MG63 (cell line): ENCODE measurements at places on chromosomes 3 and 15.

- no peak for DNase-seq
Observed at GRCh38 chr15:96332637-96333121, 2.2 kb downstream of the NR2F2 start.

- DNase-seq = no peak
Observed at GRCh38 chr3:113574213-113574612, 41.9 kb downstream of the SIDT1 start.

- no peak for DNase-seq
Observed at GRCh38 chr3:16439163-16439847, 74.2 kb downstream of the RFTN1 start.

DNA sequence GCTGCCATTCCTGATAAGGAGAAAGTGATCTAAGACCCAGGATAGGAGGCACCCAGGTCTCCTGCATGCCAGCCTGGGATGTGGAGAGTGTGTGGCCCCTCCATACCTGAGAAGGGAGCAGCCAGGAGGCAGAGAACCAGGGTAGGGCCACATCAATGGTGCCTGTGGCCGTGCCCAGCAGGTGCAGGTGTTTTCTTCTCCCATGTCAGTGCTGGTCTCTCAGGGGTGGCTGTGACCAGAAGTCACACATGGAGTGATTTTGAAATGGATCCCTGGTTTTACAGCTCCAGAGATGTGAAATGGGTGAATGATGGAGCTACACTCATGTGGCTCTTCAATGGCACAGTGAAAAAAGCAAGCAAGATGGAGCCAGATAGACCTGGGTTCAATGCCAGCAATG is 3.3 kb upstream of the ISL2 start:
- no peak for DNase-seq

- no peak for DNase-seq
Observed at GRCh38 chr3:147619921-147620560, 210.9 kb downstream of the ZIC1 start.

- DNase-seq = no peak
Observed at GRCh38 chr3:102460579-102460978, 25.8 kb downstream of the ZPLD1 start.

GRCh38 chr3:131728898-131729642 is 226.3 kb upstream of the MRPL3 start:
- no peak for DNase-seq

DNA sequence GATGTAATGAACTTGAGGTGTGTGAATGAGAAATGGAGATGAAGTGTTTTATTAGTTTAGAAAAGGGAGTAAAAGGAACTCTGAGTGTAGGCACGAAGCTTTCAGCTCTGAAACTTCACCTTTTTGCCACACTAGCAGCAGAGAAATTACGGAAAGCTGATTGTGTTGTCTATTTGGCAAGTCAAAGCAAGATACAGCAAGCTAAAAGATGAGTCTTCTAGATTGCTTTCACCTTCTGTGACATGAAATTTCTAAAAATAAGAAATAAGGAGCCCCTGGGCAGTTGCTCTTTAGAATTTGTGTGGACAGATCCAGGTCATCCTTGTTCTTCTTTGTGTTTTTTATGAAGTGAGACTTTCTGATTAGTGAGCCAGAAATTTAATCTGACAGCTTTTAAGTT is 143.4 kb downstream of the FNDC3B start:
- DNase-seq = no peak

DNA sequence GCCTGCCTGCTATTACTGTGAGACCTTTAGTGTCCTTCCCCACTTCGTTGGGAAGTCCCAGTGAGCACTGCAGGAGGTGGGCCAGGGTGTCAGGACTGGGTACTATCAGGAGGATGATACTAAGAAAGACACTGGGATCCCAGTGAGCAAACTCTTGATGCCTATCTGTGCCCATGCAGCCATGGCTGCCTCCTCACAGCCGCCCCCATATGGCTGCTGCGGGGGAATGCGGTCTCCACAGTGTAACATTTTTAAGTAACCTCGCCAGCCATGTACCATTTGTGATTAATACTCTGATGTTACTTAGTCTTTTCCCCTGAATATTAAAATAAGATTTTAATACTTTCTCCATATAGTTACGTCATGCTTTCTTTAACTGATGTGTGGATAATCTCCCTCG is 312.2 kb downstream of the RYR3 start:
- no peak for DNase-seq

DNA sequence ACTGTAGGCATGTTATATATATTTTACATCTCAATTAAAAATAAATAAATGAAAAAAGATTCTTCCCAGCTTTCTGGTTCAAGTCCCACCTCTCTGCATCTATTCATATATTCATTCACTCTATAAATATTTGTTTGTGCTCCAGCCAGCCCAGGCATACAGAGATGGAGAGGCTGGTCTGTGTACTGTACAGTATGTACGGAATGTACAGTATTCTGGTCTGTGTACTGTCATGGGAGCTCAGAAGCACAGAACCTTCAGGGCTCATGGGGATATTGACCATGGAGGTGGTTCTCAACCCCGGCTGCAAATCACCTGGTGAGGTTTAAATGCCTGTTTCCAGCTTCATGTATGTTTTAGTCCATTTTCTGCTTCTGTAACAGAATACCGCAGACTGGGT is 13.8 kb downstream of the CORO2B start:
- no peak for DNase-seq

DNA sequence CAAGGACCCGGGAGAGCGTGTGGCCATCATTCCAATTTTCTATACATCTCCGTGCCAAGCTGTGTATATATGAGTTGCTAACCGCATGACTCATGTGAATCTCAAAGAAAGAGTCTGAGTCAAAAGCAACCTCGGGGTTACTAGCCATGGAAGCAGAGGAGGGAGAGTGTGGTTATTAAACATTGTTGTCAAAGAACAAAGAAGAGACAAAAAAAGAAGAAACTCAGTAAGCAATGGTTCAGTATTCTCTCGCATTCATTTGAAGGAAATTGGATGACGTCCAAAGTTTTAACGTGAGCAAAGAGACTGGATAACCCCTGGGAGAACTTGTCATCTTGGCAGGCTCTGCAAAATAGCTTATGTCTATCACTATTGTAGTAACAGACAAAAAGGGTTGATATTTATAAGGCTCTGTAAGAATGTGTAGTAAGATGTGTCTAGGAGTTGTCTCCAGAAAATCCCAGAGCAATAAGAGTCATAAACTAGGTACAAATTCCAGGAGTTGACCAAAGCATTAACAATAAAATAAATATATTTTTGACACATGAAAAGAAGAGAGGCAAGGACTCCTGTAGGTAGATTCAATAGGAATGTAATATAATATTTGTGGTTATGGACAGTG is 52.8 kb upstream of the GRM7 start:
- peak; percentile 1 for DNase-seq

- DNase-seq = no peak
Observed at GRCh38 chr15:40241269-40242212, 2.7 kb downstream of the PAK6 start.
